ENCODE measurements at places on chromosomes 12 and 14.

GRCh38 chr14:105119408-105120025 is 49.1 kb downstream of the JAG2 start:
- DNase-seq: no peak

DNA sequence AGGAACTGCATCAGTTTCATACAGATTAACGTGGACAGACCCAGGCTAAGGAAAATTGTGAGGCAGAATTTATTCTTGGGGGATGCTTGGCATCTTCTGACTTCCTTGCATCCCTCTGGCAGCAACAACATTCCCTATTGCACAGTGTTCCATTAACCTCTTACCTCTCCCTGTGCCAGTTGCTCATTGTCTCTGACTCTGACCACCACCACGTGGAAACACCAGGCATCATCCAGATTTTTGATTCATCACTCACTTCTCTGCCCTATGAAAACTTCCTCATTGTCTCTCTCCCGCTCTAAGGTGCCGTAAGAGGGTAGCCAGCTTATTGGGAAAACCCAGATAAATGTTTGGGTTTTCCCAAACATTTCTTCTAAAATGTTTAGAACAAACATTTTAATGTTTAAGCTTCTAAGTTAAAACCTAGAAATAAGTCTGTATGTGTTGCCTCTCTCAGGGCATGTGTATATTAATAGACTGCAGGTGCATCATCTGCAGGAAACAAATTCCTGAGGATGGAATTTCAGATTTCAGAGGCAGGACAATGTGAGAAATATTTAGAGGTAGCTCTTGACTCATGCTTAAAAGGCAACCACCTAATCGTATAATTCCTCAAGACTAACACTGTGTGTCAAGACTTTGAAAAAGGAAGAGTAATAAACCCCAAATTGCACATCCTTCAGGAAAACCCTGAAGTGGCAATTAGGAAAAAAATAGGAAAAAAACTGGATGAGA is 64.5 kb upstream of the SLC35F4 start:
- no peak for DNase-seq

- DNase-seq: no peak
Observed at GRCh38 chr12:96308881-96309280, 91.4 kb downstream of the CDK17 start.

DNA sequence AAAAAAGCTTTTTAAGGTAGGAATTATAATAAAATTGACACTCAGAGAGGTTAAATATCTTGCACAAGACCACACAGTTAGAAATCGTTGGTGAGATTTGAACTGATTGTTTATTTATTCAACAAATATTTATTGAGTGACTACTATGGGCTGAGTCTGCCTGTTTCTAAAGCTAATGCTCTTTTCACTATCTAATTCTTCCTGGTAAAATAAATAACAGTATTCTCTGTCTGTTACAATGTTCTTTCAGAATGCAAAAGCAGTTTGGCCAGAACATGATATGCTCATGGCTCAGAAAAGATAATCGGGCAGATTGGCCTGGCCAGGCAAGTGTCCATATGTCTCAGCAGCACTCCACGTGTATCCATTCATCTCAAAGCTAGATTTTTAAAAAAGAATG is 82.0 kb downstream of the BTG1 start:
- DNase-seq: no peak
